ENCODE measurements at places on chromosomes 12 and 14.

DNA sequence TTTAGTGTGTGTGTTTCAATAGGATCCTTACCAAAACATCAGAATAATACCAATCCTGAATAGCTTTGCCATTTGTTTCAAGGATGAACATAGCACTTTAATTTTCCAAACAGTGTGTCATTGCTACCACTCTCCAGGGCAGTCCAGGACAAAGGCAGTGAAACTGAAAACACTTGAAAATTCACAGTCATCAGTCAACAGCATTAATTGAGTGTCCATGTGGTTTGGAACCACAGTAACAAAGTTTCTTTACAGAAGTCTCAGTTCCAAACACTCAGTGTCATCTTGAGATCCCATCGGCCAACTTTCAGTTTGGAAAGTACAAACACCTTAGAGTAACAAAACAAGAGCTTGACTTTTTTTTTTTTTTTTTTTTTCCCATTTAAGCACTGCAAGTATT lies 228.4 kb upstream of the SOX5 start:
- no peak for DNase-seq

GRCh38 chr14:84080944-84081343 lies 1449.0 kb upstream of the FLRT2 start:
- DNase-seq, result no peak

- peak; percentile 63 for DNase-seq
These were observed 39.6 kb downstream of the IQSEC3 start for GRCh38 chr12:106118-106591.

GRCh38 chr12:107277855-107278254 lies 184.5 kb upstream of the CRY1 start:
- no peak for DNase-seq

GRCh38 chr12:39386335-39386734 lies 56.6 kb downstream of the KIF21A start:
- DNase-seq, result no peak

DNA sequence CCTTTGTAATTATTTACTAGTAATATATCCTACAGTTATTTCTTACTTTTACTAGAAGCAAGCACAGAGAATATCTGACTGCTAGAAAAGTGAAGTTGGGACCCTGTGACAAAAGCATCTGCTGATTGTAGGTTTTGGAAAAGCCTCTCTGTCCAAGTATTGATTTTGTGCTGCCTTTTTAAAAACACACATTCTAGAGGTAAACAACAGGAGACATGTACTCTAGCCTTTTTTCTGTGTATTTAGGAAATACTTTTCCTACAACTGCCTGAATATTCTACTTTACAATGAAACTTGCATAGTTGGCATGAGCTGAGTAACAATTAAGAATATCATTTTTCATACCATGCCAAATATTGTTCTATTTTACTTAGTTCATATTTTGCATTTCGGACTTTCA lies 1249.0 kb downstream of the SLC16A7 start:
- DNase-seq, result no peak

GRCh38 chr14:73745571-73746519 lies 31.7 kb upstream of the PNMA1 start:
- DNase-seq, result no peak
